Left colon (tissue), 2 donors: ENCODE measurements at places on chromosomes 2 and 18. TPM values are rescaled to one million over a fixed set of nuclear protein-coding genes. Genes with fewer than 3 reads are reported as not detected.
A peak's percentile ranks its signal among the peaks of the same experiment; 100 is the strongest.

DNA sequence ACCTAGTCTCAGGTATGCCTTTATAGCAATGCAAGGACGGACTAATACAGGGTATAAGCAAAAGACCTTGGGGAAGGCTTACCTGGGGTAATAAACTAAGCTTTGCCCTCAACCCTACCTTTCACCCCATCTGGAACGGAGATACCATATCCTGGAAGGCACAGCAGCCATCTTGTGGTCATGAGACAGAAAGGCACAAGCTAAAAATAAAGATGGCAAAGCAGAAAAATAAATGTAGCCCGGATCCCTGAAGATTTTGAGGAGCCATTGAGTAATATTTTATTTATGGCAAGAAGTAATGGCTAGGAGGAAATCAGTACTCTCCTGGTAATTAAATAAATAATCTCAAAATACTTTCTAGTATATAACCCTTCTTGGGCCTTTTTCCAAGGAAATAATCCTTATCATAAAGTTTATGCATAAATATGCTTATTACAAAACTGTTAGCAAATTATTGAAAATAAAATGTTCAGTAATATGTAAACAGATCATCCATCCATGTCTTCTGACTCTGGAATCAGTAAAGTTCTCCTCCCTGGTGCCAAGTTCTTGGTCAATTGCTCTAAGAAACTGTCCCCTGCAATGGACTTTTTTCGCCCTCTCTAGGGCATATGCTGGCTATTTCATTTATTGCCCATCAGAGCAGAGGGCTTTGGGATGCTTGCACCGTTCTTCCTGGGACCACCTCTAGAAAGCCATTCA, 198.7 kb downstream of the SPP2 start:
- no peak for DNase-seq

Gene ZNF396
- 4.4 TPM for total RNA-seq

DNA sequence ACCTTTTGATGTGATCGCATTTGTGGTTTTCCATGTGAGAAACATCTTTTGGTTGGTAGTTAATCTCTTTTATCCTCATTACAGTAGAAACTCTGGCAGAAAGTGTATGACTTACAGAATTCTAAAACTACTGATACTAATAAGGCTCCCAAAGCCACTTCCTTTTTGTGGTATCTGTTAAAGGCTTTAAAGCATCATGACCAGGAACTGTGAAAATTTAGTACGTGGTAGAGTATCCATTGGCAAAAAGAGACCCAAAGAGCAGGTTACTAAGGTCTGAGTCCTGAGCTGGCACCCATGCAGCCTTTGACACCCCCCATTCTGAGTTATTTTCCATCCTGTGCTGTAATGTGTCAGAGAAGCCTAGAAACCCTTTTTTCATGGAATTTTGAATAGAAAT, 94.5 kb downstream of the DPP4 start:
- no peak for DNase-seq

Gene SLC8A1
- total RNA-seq, result 3.1 TPM

DNA sequence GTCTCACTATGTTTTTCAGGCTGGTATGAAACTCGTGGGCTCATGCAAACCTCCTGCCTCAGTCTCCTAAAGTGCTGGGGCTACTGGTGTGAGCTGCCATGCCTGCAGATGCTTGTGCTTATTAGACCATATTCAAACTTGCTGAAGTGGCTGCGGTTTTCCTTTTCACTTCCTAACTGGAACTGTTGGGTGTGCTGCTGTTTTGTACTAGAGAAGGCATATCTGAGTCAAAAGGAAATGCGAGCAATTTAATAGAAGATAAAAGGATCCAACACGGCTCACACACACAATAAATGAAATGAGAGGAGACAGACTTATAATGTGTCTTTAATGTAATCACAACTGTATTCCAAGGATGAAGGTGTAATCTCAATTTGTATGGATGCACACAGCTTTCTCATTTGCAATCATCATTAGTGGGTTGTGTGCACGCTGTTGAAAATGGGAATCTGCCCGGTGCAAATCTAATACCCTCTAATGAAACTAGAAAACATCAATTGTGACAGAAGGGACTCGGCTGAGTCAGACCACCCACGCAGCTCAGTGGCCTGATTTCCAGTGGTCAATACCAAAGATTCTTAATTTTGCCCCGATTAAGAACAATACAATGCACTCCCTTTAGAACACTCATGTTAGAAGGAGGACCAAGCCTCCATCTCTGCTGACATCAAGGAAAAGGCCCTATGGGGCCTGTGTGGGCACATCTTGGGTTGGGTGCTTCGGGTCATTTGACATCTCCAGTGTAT, 532.7 kb downstream of the TDRD15 start:
- no peak for DNase-seq

GRCh38 chr2:134120733-134121630, 132.9 kb upstream of the MGAT5 start:
- DNase-seq, result peak; percentile 74

GRCh38 chr2:176128172-176128981, 1.1 kb upstream of the HOXD8 start:
- DNase-seq, result peak; percentile 53

Gene DTNA
- 2.7 TPM for total RNA-seq

Gene KDM3A
- total RNA-seq, result 56.6 TPM

DNA sequence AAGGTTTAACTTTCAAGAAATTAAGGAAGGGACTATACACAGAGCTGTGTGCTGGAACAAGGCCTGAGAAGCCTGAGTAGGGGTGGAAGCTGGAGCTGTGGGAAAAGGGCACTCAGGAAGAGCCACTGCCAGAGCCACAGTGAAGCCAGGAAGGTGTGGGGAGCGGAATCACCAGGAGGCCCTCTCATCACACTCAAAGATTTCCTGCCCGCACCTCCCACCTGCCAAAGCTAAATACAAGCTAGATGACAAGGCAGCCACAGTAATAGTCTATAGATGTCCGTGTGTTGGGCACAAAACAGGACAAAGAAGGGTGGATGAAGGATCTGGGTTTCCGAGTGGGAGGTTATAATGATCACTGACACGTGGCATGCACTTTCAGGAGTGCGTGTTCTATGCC, 126.0 kb downstream of the ZNF532 start:
- no peak for DNase-seq

DNA sequence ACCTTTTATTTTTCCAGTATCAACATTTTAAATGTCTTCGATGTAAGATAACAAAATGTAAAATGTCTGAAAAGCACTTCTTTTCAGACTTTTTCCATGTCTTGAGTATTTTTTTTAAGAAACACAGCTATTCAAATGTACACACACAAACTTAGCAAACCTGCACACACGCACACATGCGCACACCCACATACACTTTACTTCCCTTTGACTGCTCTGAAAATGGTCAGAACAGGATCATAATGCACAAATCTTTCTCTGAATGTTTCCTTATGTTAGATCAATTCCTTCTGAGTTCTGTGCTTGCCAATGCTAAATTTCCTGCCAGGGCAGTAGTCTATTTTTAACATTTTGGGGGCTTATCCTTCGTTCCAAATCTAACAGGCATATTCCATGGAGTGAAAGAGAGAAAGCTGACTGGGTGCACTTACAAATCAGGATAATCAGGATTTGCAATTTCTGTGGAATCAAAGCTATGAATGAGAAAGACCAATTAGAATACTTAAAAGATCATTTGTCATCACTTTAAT, 136.3 kb downstream of the ZEB2 start:
- DNase-seq, result no peak

DNA sequence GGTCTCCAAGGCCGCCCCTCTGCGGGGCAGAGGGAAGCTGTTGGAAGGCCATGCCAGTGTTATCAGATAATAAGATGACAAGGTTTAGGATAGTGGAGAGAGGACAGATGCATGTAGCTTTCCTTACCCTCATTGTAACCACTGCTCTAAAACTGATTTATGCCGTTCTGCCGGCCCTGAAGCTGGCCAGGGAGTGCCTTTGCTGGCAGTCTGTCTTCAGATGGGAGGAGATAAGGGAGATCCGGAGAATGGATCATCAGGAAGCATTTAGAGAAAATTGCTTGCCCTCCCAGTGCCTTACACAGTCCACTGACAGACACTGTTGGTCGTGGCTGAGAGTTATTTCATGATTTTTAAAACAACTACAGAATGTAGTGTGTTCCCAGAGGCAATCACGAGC, 35.4 kb upstream of the MYO3B start:
- DNase-seq, result no peak

Gene ANKRD53
- 0.70 TPM for total RNA-seq

Gene TAF4B
- total RNA-seq, result 2.6 TPM

Gene MCFD2
- 41.2 TPM for total RNA-seq
